ENCODE measurements at places on chromosomes 7 and 10.
A peak's percentile ranks its signal among the peaks of the same experiment; 100 is the strongest.

- no peak for DNase-seq
Measured at GRCh38 chr10:78210548-78210947, 176.9 kb downstream of the RPS24 start.

DNA sequence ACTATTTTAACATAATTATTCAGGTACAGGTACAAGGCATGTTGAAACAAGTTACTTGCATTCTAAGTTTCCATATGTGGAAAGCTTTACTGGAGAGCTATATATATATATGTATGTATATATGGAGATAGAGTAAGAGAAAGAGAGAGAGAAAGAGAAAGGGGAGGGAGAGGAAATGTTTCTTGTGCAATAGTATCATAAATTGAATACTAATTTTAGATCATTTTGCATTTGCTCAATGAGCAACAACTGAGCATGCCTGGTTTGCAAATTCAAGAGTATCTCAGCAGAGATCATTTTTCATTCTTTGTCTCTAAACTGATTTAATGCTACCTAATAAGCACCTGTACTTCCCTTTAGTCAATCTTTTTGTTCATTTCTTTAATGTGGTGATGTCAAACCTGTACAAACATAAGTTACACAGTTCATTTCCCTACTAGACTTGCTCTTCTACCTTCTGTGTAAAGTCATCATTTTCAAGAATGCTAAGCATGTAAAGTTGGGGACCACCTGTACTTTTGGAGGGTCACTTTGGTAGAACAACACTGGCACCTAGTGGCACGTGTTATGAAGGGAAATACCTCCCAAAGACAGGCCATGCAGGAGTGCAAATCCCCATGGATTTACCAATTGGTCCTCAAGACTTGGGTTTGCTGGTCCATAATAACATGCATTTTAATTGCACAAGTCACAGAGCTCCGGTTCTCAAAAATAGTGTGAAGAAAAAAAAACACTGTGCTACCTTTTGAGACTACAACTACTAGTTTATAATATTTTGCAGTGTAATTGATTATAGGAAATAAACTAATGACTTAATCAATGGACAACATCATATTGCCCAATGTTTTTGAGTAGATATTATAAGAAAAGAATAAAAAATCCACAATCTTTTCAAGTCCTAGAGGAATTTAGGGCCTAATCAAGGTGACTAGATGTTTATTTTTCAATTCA is 431.2 kb upstream of the IGFBP3 start:
- DNase-seq, result peak; percentile 44

DNA sequence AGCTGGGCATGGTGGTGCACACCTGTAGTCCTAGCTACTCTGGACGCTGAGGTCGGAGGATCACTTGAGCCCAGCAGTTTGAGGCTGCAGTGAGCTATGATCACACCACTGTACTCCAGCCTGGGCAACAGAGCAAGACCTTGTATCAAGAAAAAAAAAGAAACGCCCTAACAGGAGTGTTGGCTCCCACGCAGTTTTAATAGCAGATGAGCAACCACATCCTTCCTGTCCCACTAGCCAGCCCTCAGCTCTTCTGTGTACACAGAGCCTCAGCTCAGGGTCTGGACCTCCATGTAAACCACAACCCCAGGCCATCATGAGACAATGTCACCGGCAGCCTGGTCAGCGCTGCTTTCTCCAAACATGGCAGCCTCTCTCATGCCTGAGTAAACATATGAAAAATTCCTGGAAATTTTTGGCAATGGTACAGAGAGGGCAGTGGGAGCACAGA is 108.2 kb downstream of the PIP4K2A start:
- DNase-seq, result peak; percentile 40

DNA sequence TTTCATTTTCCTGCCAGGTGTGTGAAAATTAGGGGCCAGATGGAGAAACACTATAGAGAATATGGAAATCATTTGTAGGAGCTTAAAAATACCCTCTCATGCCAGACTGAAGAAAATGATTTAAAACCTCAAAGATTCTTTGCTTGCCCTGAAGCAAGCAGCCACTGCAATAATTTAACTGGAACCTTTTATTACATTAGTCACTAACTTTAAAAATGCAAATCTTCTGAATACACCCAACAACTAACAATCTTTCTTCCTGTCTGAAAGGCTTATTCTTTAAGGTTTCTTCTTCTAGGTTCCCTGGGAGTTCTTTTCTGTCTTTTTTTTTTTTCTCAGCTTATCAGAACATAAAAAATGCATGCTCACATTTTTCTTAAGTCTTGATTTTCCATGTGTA is 238.5 kb upstream of the KMT2E start:
- DNase-seq, result no peak

DNA sequence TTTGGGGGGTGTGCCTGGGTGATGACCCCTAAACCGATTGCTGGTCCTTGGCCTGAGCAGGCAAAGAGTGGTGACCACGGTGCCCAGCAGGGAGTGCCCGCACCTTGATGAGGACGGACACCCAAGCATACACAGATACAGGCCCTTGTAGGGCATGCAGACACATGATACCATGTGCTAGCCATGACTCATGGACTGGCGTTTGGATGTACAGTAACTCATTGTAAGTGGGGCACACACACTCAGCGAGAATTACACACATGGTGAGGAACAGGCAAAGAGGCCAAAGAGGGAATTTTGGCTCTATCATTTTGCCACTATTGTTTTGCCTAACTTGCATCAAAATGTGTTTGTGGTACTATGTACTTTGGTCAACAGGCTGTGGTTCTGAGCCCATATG is 24.1 kb downstream of the KAZALD1 start:
- no peak for DNase-seq

DNA sequence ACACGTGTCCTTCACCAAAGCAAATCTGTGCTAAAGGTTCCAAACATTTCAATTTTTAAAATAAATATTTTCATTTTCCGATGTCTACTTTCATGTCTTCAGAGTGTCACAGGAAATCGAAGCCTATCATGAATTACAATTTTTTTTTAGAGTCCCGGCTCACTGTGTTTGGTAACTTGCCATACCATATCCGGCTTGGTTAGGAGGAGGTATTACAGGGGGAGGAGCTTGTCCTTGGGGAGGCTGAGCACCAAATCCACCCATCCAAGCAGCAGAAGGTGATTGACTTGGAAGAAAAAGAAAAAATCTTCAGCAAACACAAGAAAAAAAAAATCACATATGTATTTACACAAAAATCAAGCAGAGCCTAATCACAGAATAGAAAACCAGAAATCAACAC is 21.3 kb downstream of the TIAL1 start:
- DNase-seq, result no peak

DNA sequence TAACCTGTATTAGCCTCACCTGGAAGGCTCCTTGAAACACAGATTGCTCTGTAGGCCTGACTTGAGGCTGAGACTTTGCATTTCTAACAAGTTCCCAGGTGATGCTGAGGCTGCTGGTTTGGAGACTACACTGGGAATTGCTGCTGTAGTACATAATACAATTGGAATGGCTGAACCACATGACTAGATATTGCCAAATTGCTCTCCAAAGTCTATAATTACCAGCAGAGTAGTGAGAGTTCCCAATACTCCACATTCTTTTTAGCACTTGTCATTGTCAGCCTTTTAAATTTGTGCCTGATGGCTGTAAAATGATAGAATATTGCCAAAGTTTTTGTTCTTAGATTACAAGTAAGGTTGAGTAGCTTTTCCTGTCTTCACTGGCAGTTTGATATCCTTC is 39.9 kb downstream of the PLEKHA8 start:
- DNase-seq, result no peak

DNA sequence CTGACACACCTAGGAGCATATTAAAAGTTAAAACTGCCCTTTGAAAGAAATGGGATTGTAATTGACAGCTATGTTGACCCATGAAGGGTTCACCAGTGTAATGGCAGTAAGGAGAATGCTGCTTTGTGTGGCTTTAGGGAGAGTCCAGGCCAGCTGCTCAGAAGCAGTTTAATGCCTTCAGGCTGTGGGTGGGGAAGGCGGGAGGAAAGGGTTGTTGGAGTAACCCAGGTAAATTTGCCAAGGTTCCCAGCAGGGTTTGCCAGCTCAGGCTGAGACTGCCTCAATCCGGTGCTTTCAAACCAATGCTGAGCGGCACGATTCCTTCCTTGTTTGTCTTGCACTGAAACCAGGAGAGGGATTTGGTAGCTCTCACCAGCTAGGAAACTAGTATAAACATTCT is 637.2 kb downstream of the INHBA start:
- DNase-seq, result no peak

- no peak for DNase-seq
Measured at GRCh38 chr10:104109908-104110662, 11.9 kb upstream of the SFR1 start.

- DNase-seq, result no peak
Measured at GRCh38 chr10:53977267-53977666, 823.8 kb downstream of the PCDH15 start.

DNA sequence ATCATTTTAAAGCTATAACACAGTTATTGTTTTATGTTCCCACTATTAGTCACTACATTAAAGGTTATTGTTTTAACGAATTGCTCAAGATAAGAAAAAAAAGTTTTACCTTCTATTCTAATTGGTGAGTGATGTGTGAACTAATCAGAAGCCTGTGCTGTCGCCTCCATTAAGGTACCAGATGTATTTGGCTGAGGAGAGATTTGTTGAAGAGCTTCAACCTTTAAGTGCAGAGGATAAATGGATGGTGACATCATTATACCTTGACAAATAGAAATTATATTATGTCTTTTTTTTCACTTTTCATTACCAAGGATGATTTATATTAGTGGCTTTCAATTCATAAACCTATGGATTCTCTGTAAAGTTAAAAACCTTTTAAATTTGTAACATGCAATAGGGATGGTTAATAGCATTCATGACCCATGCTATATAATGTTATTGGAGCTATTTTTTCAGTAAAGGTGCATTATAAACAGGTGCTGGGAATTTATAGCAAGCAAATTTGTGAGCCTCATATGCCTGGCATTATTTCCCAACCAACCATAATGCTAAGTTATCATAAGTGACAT is 97.0 kb upstream of the NPVF start:
- no peak for DNase-seq

- no peak for DNase-seq
Measured at GRCh38 chr7:85883-86515, 106.4 kb upstream of the FAM20C start.

GRCh38 chr10:21069278-21069677 is 172.2 kb upstream of the NEBL start:
- DNase-seq, result no peak

DNA sequence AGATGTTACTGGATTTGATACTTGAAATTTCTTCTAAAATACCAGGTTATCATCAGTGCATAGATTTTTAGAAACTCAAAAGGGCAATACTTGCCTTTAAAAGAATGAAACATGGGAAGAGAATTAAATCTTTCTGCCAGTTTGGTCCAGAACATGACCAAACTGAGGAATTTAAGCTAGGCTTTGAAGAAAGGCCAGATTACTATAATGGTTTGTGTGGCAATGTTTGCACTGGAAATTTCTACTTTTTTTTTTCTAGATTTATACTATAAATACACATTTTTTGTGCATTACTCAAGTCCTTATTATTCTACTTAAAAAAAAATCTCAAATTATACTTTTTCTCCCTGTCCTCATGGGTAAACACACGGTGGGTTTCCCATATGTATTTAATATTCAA is 9.2 kb downstream of the MKX start:
- no peak for DNase-seq

DNA sequence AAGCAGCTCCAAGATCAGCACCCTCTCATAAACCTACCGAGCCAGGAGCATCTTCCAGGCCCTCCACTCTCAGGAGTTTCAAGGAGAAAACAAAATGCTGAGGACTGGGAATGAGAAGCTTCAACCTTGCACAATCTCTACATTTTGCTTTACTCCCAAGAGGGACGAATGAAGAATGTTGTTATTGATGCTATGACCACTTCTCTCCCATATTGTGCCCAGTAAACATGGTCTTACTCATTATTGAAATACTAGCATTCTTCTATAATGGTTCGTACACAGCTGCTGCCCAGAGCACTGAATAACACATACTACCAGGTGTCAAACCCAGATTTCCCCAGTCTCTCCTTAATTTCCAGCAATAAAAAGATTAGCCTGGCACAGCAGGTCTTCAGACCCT is 63.4 kb upstream of the BET1 start:
- no peak for DNase-seq

DNA sequence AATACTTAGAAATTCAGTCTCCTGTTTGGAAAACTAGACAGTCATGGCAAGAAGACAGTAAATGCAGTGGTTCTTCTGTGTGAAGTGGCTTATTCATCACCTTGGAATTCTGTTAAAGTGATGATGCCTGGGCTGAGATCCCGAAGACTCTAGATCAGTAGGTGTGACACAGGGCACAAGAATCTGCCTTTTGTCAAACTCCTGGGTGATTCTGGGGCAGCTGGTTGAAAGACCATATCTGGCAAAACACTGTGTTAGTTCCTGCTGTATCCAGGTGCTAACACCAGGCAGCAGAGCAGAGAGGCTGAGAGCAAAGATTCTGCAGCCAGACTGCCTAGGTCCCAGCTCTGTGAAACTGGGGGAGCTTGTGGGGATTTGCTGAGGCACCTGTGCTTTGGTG is 26.5 kb downstream of the MRC1 start:
- no peak for DNase-seq

DNA sequence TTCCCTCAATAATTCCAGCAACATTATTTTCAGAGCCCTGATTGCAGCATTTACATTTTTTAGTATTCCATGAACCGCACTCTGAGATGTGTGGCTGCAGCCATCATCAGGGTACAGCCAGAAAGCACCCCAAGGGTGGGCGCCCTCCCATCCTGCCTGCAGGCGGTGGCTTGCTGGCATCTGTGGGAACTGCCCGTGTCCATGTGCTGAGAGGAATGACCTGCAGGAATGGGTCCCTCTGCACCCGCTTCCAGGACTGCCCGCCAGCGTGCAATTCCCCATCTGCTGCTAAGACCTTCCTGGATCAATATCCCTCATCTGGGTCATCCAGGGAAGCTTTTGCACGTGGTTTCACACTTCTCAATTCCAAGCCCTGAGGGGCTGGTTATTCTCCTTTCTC is 32.8 kb upstream of the NUB1 start:
- DNase-seq, result no peak

All from femur (tissue), 1 donor.